ENCODE measurements at places on chromosomes 11 and 22. TPM values are rescaled to one million over a fixed set of nuclear protein-coding genes. Genes with fewer than 3 reads are reported as not detected.

The TCF20 gene
- total RNA-seq: 33.6 TPM

The MB gene
- total RNA-seq: not detected

GRCh38 chr11:78201096-78201818, 12.5 kb downstream of the USP35 start:
- no peak for DNase-seq

- no peak for DNase-seq
Observed at GRCh38 chr11:16738947-16739815, 734 bp downstream of the C11orf58 start.

GRCh38 chr11:112265659-112266409, 5.2 kb upstream of the PLET1 start:
- DNase-seq: no peak

The MYBPC3 gene
- not detected for total RNA-seq

GRCh38 chr11:23727794-23728193, 769.1 kb upstream of the LUZP2 start:
- peak; percentile 55 for DNase-seq

DNA sequence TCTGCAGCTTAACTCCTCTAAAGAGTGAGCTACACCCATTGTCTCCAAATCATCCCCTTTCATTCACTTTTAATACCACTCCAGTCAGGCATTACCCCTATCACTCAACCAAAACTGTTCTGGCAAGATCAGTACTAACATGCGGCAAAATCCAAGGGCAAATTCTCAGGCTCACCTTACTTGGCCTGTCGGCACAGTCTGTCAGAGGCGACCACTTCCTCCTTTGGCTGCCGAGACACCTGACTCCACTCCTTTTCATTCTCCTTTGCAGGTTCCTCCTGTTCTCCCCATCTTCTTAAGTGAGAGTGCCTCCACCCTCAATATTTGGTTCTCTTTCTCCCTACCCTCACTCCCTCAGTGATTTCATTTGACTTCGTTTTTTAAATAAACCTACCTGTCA, 4.2 kb downstream of the C11orf91 start:
- no peak for DNase-seq

- DNase-seq: peak; percentile 61
Observed at GRCh38 chr11:104073950-104074705, 37.7 kb downstream of the DDI1 start.

GRCh38 chr22:47036352-47036751, 273.9 kb downstream of the TBC1D22A start:
- no peak for DNase-seq

DNA sequence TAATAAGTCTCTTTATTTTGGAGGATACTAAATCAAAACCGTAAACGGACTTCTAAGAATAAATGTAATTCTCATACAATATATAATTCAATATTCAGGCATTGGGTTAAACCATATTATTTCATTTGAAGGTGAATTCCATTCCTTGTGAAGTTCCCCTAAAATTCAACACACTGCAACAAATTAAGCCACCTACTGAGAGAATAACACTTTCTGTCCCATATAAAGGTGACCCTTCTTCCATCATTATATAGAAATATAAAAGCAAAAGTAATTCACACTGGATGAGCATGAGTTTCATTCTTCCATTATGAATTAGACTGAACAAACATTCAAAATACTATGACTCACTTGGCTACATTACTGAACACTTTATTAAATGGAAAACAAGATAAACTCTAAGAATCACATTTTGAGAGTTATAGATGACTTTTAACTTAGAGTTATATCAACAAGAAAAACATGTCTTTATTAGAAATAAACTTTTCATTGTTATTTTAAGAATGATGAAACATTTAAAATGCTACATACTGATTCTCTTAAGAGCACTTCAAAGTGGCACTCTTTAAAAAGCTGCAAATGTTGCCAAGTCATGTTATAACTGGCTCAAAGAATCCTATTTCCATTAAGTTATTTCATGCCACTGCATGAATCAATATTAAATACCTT, 2.8 kb downstream of the SESN3 start:
- no peak for DNase-seq

DNA sequence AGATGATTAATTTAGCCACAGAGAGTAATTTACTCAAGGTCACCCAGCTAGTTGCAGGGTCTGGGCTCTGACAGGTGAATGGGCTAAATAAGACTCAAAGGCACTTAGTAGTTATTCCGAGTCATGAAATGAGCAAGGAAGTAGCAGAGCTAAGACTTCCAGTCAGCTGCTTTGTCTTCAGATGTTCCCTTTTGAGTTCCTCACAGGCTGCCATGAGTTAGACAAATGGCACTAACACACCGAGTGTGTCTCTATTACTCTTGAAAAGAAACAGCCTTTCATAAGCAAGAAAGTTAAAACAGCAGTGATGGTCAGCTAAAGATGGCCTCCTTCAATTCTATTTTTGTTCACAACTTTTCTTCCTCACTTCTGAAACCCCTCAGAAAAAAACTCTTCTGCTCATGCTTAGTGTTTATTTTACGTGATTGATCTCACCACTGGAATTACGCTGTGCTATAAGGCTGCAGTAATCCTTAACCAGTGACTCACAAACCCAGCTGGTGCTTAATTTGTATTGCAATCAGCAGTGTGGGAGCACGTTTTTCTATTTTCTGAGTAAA, 389.1 kb downstream of the AASDHPPT start:
- DNase-seq: peak; percentile 42

DNA sequence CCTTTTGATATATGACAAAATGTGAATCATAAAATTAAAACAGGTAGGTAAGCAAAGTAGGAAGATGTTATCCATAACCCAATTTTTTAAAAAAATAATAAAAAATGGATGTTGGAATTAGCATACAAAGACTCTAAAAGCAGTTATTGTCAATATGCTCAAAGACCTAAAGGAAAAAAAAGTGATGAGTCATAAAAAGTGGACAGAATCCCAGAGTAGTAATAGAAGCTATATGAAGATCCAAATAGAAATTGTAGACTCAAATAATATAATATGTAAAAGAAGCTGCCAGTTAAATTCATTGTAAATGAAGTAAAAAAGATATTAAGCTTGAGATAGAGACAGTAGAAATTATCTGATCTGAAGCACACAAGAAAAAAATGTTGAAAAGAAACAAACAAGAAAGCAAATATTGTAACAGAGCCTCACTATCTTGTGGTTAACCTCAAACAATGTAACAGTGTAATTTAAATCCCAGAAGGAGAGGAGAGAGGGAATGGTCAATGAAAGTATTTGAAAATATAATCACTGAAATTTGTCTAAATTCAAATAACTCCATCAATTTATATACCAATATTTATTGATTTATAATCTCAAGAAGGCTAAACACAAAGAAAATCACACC, 773.4 kb upstream of the RAG2 start:
- DNase-seq: peak; percentile 23

DNA sequence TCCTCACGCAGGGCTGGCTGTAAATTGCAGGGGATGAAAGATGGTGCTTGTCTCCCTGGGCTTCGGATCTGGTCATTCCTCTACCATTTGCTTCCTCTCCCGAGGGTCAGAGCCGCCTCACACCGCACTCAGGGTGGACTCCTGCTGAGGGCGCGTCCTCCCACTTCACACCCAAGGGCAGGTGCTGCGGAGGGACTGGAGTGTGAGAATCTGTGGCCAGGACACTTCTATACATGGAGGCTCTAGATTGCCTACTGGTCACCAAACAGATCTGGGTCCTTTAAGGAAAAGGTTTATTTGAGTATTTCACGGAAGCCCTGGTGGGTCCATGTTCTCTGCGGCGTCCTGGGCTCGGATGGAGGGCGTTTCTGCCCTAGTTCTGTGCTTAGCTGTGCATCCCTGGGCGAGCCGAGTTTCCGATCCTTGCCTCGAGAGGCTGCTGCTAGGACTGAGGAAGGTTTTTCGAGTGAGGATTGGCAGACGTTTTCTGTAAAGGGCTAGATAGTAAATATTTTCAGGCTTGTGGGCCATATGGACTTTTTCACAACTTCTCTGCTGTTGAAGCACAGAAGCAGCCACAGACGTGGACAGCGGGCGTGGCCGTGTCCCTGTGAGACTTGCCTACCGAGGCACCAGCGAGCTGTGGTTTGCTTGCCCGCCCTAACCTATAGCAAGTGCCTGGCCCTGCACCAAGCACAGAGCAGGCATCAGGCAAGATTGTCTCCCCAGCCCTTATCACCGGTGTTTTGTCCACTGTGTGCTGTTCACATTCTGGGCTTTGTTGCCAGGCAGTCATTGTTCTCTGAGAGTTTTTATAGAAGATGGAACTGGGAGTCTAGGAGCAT, 279.0 kb downstream of the TBC1D22A start:
- DNase-seq: no peak

The CSF2RB gene
- total RNA-seq: not detected

DNA sequence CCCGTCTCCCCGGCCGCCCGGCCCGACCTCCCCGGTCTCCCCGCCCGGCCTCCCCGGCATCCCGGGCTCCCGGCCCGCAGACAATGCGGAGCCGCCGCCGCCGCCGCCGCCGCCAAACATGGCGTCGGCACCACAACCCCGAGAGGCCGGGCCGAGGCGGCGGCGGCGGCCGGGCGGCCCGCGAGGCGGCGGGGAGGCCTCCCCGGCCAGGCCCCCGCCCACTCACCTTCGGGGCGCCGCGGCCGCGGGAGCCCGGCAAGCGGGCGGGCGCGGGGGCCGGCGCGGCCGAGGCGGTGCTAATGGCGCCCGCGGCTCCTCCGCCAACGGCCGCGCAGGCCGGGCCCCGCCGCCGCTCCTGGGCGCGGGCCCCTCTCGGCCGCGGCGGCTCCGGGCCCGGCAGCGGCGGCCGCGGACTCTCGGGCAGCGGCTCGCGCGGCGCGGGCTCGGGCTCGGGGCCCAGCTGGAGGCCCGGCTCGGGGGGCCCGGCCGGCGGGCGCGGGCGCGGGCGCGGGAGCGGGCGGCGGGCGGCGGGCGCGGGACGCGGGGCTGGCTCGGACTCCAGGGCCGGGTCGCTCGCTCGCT, 311 bp downstream of the BRD1 start:
- DNase-seq: no peak

The MAPK8IP1 gene
- total RNA-seq: 21.2 TPM

GRCh38 chr11:121884626-121885025, 231.4 kb downstream of the BLID start:
- DNase-seq: peak; percentile 28

DNA sequence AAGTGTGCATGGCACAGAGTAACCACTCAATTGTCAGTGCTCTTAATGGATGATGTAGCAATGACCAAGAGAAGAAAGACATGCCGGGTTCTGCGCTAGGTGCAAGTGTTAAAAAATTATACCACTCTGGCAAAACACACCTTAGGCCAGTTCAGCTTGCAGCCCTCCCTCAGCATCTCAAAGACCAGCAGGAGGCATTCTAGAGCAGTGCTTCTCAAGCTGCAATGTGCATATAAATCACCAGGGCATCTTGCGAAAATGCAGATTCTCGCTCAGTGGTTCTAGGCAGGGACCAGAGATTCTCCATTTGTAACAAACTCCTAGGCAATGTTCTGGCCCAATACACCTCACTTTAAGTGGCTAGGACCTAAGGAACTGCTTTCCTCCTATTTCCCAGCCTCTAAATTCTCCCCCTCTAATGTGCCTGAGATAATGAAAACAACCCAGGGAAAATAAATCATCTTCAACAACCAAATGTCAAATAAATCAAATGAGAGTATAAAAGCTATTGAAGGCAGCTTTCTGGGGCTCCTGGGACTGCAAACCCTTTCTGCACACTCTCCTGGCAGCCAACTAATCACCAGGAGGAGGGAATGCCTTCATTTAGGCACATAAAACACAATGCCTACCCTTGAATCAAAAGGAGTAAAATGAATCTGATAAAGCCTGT, 337.2 kb upstream of the API5 start:
- DNase-seq: no peak

- DNase-seq: no peak
Observed at GRCh38 chr11:10975287-10975721, 117.5 kb upstream of the ZBED5 start.

GRCh38 chr11:133896028-133896427, 50.7 kb upstream of the SPATA19 start:
- no peak for DNase-seq

GRCh38 chr11:4087551-4087950, 7.0 kb upstream of the RRM1 start:
- DNase-seq: peak; percentile 51

DNA sequence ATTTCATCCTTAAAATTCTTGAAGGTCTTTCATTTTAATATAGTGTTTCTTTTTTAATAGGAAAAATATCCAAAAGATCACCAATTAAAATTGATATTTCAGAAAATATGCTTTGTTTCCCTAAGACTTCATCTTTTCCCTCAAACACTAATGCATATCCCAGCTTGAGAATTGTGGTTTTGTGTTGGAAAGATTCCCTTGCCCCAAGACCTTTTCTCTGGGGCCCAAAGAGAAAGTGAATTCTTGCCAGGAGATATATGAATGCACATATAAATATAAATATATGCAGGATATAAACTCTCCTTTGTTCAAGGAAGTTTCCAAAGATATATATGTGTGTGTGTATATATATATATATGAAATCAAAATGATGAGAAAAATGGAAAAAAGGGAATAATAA, 241.2 kb downstream of the FAM76B start:
- no peak for DNase-seq

GRCh38 chr11:128686021-128686741, 7.7 kb upstream of the FLI1 start:
- no peak for DNase-seq

GRCh38 chr11:1297576-1298473, 11.6 kb downstream of the TOLLIP start:
- no peak for DNase-seq

DNA sequence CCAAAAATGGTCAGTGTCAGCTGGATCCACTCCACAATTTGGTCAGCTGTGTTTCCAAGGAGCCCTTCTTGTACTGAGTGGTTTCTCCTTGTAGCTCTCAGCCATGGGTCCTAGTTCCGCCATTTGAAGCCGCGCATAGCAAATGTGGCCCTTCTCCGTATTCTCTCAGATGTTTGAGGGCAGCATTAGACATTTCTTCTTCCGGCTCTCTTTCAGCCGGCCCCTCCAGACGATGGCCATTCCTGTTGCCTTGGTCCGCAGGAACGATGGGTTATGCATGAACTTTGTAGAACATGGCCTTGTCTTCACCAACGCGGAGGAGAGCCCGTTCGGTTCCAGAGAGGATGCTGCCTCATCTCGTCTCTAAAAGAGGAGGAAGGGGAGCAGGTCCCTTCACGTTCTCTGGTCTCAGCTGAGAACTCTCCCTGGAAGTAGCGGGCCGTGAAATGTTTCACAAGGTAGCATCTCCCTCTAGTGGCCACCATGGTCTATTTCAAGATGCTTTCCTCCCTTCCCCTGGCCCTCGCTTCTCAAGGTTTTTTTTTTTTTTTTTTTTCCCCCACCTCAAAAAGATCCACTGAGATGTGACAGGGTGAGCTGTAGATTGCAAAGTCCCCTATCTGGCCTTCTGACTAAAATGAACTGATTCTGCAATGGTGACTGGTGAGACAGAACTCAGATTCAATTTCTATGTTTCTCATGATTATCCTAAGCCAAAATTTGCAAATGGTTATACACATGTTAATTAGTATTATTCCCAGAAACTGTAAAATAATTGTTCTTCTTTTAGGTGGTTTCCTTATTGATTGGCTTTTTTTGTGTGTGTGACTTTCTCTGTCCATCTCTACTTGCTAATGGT, 19.8 kb upstream of the PLET1 start:
- peak; percentile 78 for DNase-seq

DNA sequence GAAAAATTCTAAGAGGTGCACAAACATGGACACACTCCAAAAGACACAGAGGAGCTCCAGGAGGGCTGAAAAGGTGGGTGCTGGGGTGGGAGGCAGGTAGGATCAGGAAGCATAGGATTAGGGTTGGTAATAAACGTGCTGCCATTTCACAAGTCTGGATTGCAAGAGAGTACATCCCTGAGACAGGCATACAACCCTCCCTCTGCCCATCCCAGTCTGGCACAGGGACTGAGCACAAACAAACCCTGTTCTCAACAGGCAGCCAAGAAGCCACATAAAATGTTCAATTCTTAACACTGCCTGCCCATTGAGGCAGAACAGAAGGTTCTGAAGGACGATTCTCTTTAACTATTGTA, 18.5 kb downstream of the SLC35F2 start:
- DNase-seq: no peak
